ENCODE measurements at places on chromosomes 6 and 20.

- no peak for DNase-seq
These were observed 15.5 kb downstream of the SYTL3 start for GRCh38 chr6:158665332-158665731.

- no peak for DNase-seq
These were observed 46.8 kb downstream of the THEMIS start for GRCh38 chr6:127854009-127854408.

DNA sequence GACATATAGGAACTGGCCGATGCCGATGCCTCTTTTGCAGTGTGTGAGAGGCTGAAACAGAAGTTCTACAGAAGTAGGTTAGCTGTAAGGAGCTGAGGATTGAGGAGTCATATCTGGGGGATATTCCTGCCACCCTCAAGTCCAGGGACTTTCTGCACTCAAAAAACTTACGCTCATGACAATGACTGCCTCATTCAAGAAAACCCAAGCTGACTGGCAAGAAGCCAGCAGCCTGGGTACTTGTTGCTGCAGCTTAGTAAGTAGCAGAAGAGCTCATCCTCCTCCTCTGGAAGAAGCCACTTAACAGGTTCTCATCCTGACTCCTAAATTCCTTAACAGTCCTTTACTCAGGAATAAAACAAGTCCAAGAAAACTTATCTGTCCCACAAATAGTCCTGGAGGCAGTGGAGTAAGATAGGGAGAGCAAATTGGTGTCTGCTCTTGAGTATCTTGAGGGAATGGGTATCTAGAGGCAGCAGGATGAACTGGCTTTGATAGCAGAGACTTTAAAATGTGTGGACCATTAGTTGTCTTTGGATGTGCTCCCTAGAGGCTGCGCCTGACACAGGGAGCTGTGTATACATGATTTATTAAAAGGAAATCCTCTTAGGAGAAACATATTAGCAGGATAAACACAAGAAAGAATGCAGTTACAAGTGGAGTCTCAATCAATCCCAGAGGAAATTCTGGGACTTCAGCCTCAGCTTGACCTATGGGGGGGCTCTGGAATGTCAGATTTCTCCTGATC lies 7.4 kb downstream of the CALHM5 start:
- DNase-seq: no peak

DNA sequence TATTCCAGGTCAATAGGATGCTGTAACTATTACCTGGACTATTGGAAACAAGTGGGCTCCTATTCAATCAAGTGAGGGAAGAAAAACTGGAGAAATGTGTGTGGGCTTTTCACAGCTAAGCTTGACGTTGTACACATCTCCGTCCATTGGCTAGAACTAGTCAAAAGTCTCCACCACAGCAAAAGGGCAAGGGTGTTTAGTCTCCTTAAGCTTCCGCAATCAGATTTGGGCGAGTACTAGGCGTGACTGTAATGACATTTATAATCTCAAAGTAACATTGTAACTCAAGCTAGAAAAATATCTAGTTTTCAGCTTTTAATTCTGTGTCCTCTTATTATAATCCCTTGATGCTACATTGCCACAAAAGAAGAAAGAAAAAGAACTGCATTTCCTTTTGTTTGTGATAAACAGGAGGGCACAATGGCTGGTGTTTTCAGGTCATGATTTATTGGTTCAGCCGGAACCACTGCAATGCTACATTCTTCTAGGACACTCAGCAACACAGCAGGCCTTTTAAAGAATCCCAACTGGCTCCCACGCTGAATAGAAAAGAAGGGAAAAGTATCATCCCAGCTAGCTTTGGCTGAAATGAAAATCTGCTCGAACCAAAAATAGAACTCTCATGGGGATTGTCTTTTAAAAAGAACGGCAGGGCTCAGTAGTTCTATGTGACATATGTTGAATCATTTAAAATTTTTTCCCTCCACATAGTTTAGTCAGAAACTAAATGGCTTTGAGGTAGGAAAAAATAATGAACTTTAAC lies 387.7 kb downstream of the BTBD3 start:
- no peak for DNase-seq

- DNase-seq: no peak
These were observed 38.0 kb upstream of the PIM1 start for GRCh38 chr6:37131960-37132253.

DNA sequence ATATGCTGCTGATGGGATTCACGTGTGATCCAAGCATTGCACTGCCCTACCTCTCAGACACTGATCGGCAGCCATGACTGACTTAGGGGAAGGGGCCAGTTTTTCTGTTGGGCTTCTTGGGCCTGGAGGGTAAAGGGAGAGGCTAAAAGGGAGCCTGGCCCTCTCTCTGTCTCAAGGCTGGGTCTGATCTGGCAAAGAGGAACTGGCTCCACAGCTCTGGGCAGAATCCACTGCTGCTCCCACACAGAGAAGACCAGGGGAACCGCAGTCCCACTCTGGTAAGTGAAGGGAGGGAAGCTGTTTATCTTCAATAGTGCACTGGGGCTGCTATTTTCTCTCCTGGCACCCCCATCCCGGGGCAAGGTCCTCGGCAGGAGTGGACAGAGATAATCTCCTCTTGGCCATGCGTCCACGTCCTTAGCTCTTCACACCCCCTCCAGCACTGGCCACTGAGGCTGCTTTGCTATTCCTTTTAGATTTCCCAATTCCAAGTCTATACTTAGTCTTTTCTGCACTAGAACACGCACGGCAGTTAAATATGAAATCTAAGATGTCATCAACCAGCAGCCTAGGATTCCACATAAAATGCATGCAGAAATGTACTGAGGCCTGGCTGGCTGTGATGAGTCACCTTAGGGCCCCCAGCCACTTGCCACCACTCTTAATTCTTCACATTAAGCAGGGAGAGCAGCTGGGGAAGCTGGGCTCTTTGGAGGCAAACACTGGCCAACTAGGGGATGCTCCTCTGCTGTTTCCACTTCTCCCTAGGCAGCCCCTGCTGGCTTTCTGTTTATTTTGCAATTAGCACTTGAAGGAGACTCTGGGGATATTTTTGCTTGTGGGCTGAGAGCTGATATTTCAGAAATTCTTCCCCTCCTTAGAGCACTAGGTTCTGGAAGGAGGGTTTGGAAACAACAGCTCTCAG lies 87.8 kb upstream of the ARMC2 start:
- DNase-seq: peak; percentile 59

DNA sequence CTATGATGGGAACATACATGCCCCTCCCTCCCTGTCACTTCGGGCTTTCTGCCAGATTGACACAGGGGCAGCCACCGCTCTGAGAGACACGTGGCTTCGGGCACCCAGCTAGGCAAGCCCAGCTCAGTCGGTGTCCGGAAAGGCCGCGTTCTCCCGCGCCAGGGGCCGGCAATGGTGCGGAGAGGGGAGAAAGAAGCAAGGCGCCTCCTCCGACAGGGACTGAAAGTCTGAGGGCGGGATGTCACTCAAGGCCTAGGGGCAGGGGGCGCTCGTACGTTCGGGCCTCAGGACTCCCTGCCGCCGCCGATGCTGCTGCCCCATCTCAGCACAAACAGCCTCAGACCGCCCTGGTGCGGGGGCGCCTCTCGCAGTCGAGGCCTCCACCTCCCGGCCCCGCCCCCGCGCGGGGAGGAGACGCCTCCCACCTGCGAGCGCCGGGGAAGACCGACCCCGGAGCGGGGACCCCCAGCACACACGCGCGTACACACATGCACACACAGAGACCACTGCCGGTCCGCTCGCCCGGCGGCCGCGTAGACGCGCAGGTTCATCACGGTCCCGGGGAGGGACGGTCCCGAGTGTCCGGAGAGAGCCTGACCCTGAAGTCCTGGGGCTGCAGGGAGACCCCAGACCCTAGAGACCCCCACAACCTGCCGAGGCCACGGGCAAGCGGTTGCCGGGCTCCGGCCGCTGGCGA lies 1.9 kb downstream of the GRM4 start:
- no peak for DNase-seq

GRCh38 chr6:118710616-118711015 lies 59.2 kb upstream of the CEP85L start:
- no peak for DNase-seq

GRCh38 chr6:84860509-84860908 lies 96.1 kb upstream of the TBX18 start:
- DNase-seq: no peak

DNA sequence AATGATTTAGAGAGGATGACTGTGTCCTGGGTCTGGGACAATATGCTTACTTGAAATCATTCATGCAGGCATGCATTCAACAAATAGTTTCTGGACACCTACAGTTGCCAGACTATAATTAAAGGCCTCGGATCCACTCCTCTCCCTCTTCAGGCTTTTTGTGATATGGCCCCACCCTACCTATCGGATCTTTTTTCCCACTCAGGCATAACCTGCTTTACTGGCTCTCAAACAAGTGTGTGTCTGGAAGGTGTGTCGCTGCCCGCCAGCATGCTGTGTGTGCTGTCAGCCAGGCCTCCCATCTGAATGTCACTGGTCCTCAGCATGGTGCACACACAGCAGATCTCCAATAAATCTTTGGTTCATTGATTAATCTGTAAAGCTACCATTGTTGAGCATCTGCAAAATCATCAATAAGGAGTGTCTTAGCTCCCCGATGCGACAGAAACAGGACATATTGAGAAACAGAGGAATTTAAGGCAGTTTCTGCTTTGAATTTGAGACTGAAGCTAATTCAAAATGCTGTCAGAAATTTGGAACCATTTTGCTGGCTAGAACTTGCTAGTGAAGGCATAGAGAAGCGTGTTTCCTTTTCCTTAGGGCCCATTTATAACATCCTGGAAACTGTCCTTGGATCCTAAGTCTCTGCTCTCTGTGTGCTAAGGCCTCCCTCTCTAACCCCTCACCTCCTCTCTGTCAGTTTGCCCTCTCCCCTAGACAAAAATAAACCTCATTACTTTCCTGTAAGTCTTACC lies 23.5 kb upstream of the CCN6 start:
- no peak for DNase-seq

GRCh38 chr6:37334047-37334446 lies 19.7 kb upstream of the RNF8 start:
- no peak for DNase-seq

DNA sequence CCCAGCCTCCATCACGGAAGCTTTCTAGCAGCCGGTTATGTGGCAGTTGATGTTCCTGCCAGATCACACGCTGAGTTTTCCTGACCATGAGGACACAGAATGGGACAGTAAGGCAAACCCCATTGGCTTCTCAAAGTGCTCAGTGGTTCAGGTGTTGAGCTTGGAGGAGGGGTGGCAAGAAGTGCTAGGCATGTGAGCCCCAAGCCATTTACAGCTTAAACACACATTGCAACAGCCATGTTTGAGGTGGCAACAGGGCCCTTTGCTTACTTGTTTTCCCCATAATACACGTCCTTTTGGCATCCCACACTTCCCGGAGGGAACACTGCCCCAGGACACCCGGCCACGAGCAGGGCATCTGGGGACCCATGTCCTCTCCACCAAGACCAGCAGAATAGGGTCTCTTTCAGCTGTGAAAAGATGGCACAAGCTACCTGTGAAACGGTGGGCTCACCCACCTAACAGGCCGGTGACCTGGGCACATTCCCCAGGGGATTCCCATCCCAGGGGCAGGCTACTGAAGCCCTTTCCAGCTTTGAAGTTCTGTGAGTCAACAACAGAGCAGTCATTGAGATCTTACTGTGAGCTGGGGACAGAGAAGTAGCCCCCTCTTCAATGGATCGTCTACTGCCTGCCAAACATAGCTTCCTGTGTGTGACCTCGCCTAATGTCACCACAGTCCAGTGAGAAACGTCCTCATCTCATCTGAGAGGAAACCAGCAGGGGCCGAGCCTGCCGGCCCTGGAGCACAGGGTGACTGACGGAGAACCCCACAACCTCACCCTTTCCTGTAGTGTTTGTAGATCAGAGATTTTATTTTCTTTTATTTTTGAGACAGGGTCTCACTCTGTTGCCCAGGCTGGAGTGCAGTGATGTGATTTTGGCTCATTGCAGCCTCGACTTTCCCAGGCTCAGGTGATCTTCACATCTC lies 4.0 kb upstream of the TLDC2 start:
- DNase-seq: no peak

GRCh38 chr6:52416629-52417151 lies 3.5 kb upstream of the EFHC1 start:
- no peak for DNase-seq

- no peak for DNase-seq
These were observed 7.4 kb downstream of the C6orf120 start for GRCh38 chr6:169709293-169709692.

GRCh38 chr20:37194621-37195417 lies 15.5 kb upstream of the MROH8 start:
- DNase-seq: no peak

GRCh38 chr20:952196-952795 lies 36.2 kb upstream of the ANGPT4 start:
- no peak for DNase-seq

GRCh38 chr6:23267651-23268050 lies 698.3 kb downstream of the HDGFL1 start:
- no peak for DNase-seq

DNA sequence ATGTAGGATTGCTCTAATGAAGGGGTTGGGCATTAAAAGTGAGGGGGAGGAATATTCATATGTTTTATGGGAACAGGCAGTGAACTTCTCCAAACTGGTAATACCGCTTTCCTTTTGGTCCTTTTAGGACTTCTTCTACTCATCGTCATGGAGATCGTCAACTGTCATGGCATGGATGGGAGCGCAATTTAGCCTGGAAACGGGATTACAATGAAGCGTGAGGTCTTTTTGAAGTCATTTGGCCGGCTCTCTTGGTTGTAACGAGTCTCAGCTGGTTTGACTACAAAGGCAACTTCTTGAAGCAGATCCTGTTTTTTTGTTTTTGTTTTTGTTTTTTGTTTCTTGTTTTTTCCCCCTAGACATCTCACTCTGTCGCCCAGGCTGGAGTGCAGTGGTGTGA lies 1.4 kb upstream of the HLA-E start:
- DNase-seq: no peak

DNA sequence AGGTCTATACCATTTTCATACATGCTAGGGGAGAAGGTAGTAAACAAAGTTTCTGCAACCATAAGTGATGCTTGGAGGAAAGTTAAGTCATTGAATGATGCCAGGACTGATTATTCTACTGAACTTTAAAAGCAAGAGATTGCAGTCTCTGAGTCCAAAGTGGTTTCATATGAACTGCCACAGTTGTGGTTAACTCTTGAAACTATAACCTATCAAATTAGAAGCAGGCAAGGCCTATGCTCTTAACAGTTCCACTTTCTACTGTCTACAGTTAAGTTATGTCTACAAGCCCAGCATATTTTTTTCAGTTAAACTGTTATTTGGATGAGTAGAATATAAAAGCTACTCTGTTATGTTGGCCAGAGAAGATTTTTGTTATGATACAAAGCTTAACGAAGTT lies 326.5 kb upstream of the RUNX2 start:
- DNase-seq: no peak

DNA sequence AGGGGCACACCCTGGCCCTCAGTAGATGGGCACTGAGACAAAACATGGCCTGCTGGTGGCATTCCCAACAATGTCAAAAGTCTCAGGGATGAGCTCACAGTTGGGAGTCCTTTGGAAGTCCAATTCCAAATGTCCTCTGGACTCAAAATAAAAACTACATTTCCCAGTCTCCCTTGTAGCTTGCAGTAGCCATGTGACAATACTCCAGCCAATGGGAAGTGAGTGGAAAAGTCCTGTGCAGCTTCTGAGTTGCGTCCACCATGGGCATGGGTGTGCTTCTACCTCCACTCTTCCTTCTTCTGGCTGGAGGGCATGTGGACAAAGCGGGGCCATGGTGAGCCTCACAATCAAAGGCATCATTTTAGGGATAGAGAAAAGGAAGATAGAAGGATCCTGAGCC lies 5.8 kb upstream of the ADAM33 start:
- DNase-seq: peak; percentile 41
